ENCODE measurements at places on chromosomes 4 and X. TPM values are rescaled to one million over a fixed set of nuclear protein-coding genes. Genes with fewer than 3 reads are reported as not detected.
A peak's percentile ranks its signal among the peaks of the same experiment; 100 is the strongest.

The AMBN gene
- polyA plus RNA-seq: not detected

GRCh38 chr4:3874028-3874415 lies 107.8 kb downstream of the ADRA2C start:
- H3K36me3 ChIP-seq: no peaks in the 10 kb centered on the region
- no peak for DNase-seq
- H3K4me3 ChIP-seq: no peak overlapping the region
- H3K27ac ChIP-seq: no peak overlapping the region
- H3K27me3 ChIP-seq: no peaks in the 10 kb centered on the region
- no peaks in the 10 kb centered on the region for H3K4me1 ChIP-seq

- H3K27ac ChIP-seq: no peak overlapping the region
- H3K4me1 ChIP-seq: peaks cover 2% of the 10 kb centered on the region
- H3K36me3 ChIP-seq: no peaks in the 10 kb centered on the region
- DNase-seq: no peak
- H3K27me3 ChIP-seq: no peaks in the 10 kb centered on the region
Observed at GRCh38 chr4:147550626-147551246, 66.5 kb upstream of the TMEM184C start.

The CPLX1 gene
- polyA plus RNA-seq: 0.47 TPM

The EIF4E gene
- polyA plus RNA-seq: 56.9 TPM

The TMEM187 gene
- polyA plus RNA-seq: 9.8 TPM

DNA sequence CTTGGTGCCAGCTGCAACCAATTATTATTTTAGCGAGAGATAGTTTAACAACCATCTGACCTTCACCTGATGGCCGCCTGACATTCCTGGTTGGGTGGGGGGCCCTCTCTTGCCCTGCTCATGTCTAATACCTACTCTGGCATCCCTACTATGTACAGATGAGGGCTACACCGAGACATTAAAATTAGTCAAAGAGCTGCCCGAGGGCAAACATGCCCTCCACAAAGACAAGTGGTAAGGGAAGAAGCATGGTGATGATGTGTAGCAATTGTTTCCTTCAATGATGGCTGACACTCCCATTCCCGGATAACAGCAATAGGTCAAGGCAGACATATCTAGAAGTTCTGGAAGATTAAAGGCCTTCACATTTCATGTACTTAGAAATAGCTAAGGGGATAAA lies 49.6 kb downstream of the MAP7D3 start:
- no peak for DNase-seq
- no peaks in the 10 kb centered on the region for H3K36me3 ChIP-seq
- no peak overlapping the region for H3K4me3 ChIP-seq
- H3K4me1 ChIP-seq: peaks cover 3% of the 10 kb centered on the region

DNA sequence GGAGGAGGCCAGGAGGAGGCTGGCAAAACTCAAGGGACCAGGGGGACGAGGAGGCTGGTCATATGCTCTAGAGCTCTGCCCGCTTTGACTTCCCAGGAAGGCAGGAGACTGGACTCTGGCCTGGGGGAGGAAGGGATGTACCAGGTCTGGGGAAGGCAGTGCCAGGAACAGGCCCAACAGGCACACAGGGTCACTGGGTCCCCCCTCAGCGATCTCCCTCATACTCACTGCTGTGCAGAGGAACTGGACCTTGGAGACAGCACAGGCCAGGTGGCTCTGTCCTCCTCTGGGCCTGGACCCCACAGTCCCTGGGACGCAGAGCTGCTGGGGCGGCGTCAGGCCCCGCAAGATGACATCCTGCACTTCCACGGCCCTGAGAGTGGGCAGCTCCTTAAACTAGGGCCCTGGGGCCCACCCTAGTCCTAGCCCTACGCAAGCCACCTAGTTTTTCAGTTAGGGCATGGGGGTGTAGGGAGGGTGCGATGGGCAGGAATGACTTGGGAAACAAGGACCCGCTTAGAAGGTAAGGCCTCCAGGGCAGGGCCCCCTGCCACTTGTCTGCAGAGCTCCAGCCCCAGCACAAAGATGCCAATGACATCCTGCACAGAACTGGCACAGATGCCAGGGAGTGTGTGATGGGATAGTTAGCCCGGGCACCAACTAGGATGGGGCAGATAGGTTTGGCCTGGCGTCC lies 59.5 kb downstream of the HTRA3 start:
- DNase-seq: peak; percentile 28
- H3K27me3 ChIP-seq: no peaks in the 10 kb centered on the region
- H3K4me3 ChIP-seq: no peak overlapping the region
- no peak overlapping the region for H3K27ac ChIP-seq
- H3K4me1 ChIP-seq: peaks cover 1% of the 10 kb centered on the region

- H3K27ac ChIP-seq: no peak overlapping the region
- H3K4me1 ChIP-seq: peaks cover 3% of the 10 kb centered on the region
- DNase-seq: no peak
- H3K27me3 ChIP-seq: no peaks in the 10 kb centered on the region
- no peak overlapping the region for H3K4me3 ChIP-seq
Observed at GRCh38 chr4:6153874-6154273, 46.5 kb downstream of the JAKMIP1 start.

DNA sequence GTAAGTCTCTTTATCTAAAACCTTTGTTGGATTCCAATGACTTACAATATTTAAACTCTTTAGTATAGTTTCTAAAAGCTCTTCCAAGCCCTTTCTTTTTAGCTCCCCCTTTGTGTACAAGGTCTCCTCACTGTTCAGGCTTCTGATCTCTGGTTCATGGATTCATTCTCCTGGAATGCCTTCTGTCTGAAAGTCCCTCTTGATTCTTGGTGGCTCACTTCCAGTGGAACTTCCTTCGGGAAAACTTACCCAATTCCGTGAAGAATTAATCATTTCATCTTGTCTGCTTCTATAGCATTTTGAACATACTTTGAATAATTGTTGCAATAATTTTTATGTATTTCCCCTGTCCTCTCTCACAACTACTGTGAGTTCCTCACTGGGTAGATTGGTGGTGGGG lies 3.6 kb downstream of the ARHGAP24 start:
- DNase-seq: no peak
- H3K4me3 ChIP-seq: no peak overlapping the region
- no peak overlapping the region for H3K27ac ChIP-seq
- H3K36me3 ChIP-seq: no peaks in the 10 kb centered on the region
- no peaks in the 10 kb centered on the region for H3K27me3 ChIP-seq

DNA sequence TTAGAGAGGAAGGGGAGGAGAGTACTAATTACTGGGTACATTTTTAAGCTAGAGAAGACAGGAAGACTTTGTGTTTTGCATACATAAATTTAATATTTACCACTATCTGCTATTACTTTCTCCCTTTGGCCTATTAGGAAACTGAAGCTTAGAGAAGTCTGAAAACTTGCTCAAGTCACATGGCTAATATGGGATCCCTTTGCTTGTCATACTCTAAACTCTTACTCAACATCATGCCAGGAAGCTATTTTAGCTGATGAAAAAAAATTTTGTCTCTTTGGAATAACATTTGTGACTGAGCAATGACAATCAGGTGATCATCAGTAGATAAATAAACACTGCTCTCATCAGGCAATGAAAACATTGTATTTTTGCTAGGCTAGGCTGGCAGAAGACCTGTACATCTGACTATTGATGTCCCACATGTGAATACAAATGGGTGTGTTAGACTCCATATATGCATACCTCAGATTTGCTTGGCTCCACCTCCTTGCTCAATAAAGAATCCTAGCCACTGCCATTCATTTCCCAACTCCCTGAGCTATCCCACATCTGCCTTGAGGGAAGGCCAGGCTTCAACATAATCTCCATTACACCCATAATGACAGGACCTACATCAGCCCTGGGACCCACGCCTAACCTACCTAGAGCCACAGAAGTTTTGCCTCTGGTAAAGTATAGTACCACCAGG lies 17.0 kb upstream of the DCLK2 start:
- no peaks in the 10 kb centered on the region for H3K27me3 ChIP-seq
- no peak for DNase-seq
- H3K27ac ChIP-seq: no peak overlapping the region
- H3K36me3 ChIP-seq: no peaks in the 10 kb centered on the region
- H3K4me1 ChIP-seq: no peaks in the 10 kb centered on the region

DNA sequence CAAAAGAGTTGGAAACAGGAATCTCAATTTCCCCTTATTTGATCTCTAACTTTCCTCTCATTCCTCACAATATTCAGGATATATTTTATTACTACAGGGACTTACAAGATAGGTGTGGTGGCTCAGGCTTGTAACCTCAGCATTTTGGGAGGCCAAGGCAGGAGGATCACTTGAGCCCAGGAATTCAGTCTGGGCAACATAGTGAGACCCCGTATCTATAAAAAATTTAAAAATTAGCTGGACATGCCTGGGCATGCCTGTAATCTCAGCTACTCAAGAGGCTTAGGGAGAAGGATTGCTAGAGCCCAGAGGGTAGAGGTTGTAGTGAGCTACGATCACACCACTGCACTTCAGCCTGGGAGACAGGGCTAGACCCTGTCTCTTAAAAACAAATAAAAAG lies 200.4 kb downstream of the CAMK2D start:
- H3K27me3 ChIP-seq: no peaks in the 10 kb centered on the region
- no peak overlapping the region for H3K27ac ChIP-seq
- H3K36me3 ChIP-seq: no peaks in the 10 kb centered on the region
- H3K4me3 ChIP-seq: no peak overlapping the region

GRCh38 chr4:83012200-83012686 lies 1.6 kb upstream of the LIN54 start:
- no peaks in the 10 kb centered on the region for H3K36me3 ChIP-seq
- no peak overlapping the region for H3K27ac ChIP-seq
- peak overlapping the region; percentile 81 for H3K4me3 ChIP-seq
- no peaks in the 10 kb centered on the region for H3K27me3 ChIP-seq
- no peaks in the 10 kb centered on the region for H3K4me1 ChIP-seq
- DNase-seq: peak; percentile 32

DNA sequence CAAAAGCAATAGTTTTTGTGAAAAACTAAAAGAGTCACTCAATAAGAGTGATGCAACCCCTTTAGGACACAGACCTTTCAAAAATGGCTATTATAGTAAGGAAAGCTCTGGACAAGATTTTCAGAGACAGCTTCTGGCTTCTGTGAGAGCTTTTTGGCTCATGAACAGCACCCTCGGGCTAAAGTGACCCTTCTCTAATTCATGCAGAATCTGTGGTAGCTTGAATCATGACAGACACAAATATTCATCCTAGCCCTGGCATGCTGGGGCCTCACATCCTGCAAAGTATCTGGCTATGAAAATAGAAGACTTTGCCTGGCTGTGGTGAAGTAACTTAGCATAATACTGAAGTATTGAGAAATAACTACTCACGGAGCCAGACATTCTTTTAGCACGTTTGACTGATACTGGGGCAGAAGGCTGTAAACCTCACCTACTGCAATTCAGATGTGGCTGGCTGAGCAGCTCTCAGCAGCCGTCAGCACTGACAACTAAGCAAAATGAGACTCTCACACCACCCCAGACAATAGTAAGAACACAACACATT lies 327.3 kb downstream of the MAPK10 start:
- DNase-seq: no peak
- H3K36me3 ChIP-seq: no peaks in the 10 kb centered on the region
- H3K4me3 ChIP-seq: no peak overlapping the region
- no peaks in the 10 kb centered on the region for H3K27me3 ChIP-seq
- no peaks in the 10 kb centered on the region for H3K4me1 ChIP-seq
- no peak overlapping the region for H3K27ac ChIP-seq

DNA sequence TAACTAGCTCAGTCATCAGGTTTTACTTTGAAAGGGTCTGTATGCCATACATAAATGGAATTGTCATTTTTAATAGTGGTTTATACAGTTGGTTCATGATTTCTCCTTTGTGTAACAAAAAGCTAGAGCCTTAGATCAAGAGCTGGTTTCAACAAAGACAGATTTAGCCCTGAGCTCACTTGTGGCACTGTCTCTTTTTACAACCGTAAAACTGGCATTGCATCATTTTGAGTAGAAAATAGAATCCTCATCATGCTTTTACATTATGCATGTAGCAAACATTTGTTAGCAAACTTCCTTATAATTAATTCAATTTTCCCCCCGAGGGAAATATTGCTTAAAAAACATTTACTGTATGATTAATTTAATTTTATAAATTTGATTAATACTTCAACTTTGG lies 1871.5 kb downstream of the ARAP2 start:
- H3K4me3 ChIP-seq: no peak overlapping the region
- H3K27me3 ChIP-seq: no peaks in the 10 kb centered on the region
- no peaks in the 10 kb centered on the region for H3K36me3 ChIP-seq
- no peaks in the 10 kb centered on the region for H3K4me1 ChIP-seq
- DNase-seq: no peak

- H3K4me1 ChIP-seq: no peaks in the 10 kb centered on the region
- no peak for DNase-seq
- no peaks in the 10 kb centered on the region for H3K27me3 ChIP-seq
Observed at GRCh38 chrX:86805241-86805640, 657.0 kb downstream of the DACH2 start.

DNA sequence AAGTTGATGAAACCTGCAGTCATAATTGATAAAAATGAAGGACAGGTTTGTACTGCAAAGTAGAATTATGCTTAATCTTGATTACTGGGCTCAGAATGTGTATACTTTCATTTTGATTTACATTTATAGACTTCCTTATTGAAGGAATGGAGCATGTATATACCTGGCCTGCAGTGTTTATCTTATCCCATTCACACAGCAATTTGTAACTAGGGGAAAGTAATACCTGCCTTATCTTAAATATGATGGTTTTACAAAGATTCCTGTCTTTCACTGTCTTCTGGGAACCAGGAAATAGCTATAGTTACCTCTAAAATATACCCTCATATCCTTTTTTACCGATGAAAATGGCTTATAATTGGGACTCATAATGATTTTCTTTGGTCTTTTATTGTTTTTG lies 29.7 kb downstream of the ADD1 start:
- DNase-seq: no peak
- H3K4me3 ChIP-seq: no peak overlapping the region
- no peaks in the 10 kb centered on the region for H3K27me3 ChIP-seq
- peaks cover 20% of the 10 kb centered on the region for H3K4me1 ChIP-seq
- H3K36me3 ChIP-seq: no peaks in the 10 kb centered on the region
- H3K27ac ChIP-seq: no peak overlapping the region

GRCh38 chr4:17173300-17173699 lies 274.9 kb upstream of the LDB2 start:
- no peak overlapping the region for H3K4me3 ChIP-seq
- H3K4me1 ChIP-seq: peaks cover 2% of the 10 kb centered on the region
- H3K36me3 ChIP-seq: no peaks in the 10 kb centered on the region

The FNIP2 gene
- 18.3 TPM for polyA plus RNA-seq

- H3K4me1 ChIP-seq: no peaks in the 10 kb centered on the region
- DNase-seq: no peak
- H3K27ac ChIP-seq: no peak overlapping the region
- no peak overlapping the region for H3K4me3 ChIP-seq
- H3K36me3 ChIP-seq: no peaks in the 10 kb centered on the region
Observed at GRCh38 chrX:134396174-134396573, 63.8 kb upstream of the HPRT1 start.

DNA sequence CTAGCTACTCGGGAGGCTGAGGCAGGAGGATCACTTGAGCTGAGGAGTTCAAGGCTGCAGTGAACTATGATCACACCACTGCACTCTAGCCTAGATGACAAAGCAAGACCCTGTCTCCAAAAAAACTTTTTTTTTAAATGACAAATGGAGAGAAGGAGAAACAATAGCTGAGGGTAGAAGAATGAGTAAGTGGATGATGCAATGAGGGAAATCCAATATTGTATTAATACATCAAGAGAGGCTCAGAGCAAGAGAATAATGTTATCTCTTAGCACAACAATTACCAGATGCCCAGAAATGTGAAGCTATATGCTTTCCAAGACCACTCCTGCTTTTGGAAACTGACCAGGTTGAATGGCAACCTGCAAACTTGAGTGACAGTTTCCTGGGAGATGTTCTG lies 19.9 kb upstream of the GPR173 start:
- DNase-seq: no peak
- H3K36me3 ChIP-seq: no peaks in the 10 kb centered on the region
- no peaks in the 10 kb centered on the region for H3K27me3 ChIP-seq
- no peak overlapping the region for H3K4me3 ChIP-seq
- H3K4me1 ChIP-seq: no peaks in the 10 kb centered on the region
- no peak overlapping the region for H3K27ac ChIP-seq

- no peaks in the 10 kb centered on the region for H3K36me3 ChIP-seq
- no peak overlapping the region for H3K27ac ChIP-seq
- H3K4me1 ChIP-seq: peaks cover 15% of the 10 kb centered on the region
Observed at GRCh38 chr4:37666625-37667071, 19.5 kb downstream of the RELL1 start.
